Central memory CD4-positive, alpha-beta T cell (primary cell): ENCODE measurements at places on chromosomes 2 and 18.
A peak's percentile ranks its signal among the peaks of the same experiment; 100 is the strongest.

DNA sequence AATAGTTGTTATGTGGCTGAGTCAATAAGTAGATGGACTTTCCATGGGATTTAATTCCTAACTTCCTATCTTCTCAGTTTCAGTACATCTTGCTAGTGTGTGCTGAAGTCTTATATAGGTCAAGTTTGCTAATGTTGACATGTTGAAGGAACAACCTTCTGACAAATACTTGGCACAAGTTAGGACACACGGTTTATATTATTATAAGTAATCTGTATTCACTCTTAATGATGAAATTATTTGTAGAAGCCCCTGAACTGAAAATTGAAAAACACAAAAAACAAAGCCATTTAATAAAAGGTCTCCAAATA is 19.2 kb downstream of the ARL5A start:
- no peak for DNase-seq

DNA sequence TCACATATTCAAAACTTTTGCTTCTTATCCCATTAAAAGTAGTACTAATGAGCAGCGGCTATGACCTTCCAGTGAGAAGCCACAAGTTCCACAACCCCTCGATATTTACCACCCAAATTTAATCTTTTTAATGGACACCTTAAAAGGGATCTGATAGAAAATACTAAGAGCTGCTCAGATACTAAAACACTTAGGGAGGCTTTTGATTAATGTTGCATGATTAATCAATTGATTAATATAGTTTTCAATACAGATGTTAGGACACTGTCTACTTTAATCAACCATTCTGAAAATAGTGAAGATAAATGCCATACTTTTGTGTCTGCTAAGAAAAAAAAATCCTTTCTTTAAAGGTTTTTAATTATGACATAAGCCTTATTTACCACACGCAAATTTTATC is 1312.8 kb upstream of the ACVR2A start:
- DNase-seq: no peak

DNA sequence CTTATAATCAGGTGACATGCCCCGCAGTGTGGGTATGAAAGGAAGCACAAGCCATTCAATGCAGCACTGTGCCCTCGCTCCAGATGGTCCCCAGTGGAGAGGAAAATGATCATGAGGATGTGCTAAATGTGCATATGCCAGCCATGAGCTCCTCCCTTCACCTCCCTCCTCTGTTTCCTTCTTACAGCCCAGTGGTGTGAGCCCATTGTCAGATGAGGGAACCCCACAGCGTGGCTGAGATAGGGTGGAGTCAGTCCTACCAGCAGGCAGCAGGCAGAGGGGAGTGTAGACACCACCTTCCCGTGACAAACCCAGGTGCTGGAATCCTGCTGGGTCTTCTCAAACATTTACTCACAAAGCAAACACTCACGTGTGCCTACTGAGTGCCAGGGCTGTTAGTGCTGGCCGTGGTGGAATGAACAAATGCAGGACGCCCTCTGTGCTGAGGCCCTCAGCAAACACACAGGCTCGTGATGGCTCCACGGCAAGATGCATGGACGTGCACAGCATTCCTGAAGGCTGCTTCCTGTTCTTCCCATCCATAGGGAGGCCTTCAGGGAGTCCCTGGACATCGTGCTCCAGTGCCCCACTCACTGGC is 181.7 kb upstream of the TPO start:
- DNase-seq: no peak

DNA sequence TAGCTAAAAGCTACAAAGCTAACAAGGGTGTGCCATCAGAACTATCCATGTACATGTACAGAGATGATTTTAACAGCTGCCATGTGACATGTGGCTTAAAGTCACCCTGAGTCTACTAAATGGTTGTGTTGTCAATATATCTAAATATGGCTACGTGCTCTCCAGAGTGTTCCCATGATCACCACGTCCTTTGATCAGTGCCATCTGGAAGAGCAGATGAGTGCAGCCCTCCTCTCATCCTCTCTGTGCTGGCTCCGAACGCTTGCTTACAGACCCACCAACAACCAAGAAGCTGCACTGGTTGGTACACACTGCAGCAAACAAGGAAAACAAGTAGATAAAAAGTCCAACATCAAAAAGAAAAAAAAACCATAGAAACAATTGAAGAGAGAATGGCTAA is 88.6 kb upstream of the NARS1 start:
- DNase-seq: no peak

GRCh38 chr2:120831086-120831485 is 95.4 kb downstream of the GLI2 start:
- DNase-seq: no peak

DNA sequence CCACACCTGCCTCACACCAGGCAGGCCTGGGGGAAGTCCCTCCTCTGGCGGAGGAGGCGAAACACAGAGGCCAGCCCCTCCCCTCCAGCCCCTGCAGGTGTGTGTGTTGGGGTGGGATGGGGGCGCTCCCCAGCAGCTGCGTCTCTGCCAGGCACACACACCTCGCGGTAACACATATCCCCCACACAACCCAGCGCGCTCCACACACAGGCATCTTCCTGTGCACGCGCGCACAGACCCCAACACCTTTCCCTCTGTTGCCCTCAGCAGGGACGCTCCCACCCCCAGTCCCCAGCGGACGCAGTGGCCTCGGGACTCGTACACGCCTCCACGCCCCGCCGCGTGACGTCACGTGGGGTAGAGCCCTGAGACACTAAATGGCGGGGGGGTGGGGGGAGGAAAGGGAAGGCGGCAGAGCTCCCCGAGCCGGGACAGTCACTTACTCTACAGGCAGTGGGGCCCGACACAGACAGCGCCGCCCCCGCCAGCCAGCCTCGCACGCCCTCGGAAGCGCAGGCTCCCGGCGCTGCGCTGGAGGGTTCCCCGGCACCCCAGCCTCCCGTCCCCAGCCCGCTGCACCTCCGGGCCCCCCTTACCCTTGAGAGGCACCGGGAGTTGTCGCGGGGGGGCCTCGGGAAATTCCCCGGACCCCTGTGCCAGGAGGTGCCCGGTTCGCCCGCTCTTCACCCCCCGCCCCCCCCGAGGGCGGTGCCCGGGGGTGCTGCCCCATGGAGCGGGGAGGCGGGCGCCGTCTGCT is at the start of gene WNT10A:
Gene WNT10A (plus strand): TSS at position 751 of the 757 bp plus-strand sequence. CDS start 144 bp downstream, outside the sequence.
- DNase-seq: peak; percentile 87

DNA sequence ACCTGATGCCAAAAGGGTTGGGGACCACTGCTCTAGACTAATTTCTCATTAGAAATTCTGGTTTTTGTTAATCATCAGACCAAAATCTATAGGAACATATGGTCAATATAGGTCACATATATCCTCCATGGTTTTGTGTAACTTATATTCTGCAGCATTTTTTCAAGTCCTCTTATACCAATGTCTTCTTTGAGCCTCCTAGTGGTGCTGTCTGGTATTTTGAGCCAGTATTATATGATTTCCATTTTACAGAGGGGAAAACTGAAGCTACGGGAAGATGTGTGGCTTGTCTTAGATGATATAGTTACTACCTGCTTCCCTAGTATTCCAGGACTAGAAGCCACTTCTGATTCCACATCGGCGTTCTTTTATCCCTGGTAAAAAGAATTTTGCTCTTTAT is 13.8 kb downstream of the MAPK4 start:
- DNase-seq: no peak

DNA sequence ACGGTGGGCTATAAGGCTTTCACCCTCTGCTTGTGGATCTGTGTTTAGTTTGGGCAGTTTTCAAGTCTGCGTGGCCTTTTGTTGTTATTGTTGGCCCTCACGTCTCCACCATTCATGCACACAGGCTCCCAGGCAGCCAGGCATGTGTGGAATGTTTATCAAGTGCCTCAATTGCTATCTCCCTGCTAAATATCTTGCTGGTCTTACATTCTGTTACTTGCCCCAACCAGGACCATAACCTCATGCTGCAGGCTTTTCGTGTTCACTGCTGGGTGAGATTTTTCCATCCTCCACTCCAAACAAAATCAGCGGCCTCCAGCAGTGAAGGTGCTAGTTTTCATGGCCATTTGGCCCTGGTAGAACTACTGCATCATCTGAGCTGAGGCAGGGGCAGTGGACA is 63.0 kb upstream of the DSC1 start:
- DNase-seq: no peak

GRCh38 chr2:43495727-43496126 is 100.1 kb downstream of the THADA start:
- DNase-seq: no peak

DNA sequence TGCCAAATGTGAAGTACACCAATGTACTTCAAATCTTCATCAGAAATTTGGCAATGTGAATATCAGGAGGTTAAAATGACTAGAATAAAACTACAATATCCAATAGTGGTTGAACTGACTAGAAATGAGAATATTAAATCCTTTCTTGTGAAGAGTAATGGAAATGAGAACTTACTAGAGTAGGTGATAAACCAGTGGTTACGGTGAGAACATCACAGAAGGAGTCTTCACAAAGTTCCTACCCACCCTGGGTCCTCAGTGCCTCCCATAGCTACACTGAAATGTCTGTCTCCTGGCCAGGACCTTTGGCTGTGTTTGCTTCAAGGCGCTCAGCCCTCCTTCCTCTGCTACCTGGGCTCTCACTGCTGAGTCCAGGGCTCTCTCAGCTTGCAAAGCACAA is 289.7 kb downstream of the STK39 start:
- DNase-seq: no peak

DNA sequence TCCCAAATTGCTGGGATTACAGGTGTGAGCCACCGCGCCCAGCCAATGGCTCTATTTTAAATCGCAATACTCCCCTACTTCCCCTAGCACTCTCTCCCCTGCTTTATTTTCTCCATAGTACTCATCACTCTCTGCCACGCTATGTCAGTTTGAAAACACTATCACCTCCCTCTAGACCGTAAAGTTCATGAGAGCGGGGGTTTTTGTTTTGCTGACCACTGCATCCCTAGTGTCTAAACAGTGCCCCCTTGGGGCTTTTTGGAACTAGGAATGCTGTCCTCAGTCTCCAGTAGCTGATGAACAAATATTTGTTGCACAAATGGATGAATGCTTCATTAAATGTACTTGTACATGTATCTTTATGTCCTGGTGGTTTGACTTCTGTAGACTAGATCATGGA is 44.1 kb downstream of the ATOH8 start:
- DNase-seq: no peak

- no peak for DNase-seq
These were observed 111.3 kb upstream of the SLC14A2 start for GRCh38 chr18:45503990-45504389.

- DNase-seq: no peak
These were observed 228.7 kb downstream of the IKZF2 start for GRCh38 chr2:212922701-212923100.

DNA sequence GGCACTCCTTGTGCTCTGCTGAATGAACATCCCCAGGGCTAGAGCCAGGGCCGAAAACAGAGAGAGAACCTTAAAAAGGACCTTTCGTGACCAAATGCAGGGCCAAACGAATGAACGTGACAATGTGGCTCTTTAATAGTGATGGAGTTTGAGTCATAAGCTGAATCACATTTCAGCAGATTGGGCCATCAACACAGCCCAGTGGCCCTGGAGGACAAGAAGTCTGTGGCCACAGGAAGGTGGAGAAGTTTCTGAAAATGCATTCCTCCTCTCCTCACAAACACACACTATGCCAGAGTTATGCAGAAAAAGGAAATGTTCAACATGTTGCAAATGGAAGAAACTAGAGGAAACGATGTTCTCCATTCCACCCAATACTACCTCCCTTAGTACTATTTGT is 415.8 kb downstream of the HRH4 start:
- DNase-seq: no peak

- DNase-seq: no peak
These were observed 632.4 kb downstream of the NYAP2 start for GRCh38 chr2:226031647-226032501.

GRCh38 chr18:10928772-10929373 is 220.5 kb downstream of the PIEZO2 start:
- DNase-seq: no peak

GRCh38 chr2:78070693-78071092 is 548.5 kb upstream of the LRRTM4 start:
- no peak for DNase-seq

DNA sequence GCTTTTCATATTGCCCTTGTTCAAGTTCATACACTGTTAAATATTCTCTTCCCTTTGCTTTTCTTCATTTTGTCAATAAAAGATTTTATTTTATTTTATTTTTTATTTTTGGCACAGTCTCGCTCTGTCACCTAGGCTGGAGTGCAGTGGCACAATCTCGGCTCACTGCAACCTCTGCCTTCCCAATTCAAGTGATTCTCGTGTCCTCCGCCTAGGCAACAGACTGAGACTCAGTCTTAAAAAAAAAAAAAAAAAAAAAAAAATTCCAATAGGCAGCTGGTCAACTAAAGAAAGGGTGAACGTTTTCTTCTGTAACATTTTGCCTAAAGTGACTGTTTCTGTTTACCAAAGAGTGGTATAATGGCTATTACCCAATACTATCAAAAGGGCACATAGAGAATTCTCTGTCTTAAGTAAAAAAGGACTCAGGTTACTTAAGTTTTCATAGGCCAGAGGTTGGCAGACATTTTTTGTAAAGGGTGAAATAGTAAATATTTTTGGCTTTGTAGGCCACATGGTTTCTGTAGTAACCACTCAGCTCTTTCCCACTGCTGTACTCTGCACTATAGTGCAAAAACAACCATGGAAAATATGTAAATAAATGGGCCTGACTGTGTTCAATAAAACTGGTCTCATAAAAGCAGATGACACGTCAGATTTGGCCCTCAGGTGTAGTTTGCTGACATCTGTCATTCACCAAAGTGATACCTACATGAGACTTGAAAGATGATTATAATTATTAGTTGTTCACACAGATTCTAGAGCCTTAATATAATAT is 113.4 kb downstream of the MIB1 start:
- DNase-seq: no peak

DNA sequence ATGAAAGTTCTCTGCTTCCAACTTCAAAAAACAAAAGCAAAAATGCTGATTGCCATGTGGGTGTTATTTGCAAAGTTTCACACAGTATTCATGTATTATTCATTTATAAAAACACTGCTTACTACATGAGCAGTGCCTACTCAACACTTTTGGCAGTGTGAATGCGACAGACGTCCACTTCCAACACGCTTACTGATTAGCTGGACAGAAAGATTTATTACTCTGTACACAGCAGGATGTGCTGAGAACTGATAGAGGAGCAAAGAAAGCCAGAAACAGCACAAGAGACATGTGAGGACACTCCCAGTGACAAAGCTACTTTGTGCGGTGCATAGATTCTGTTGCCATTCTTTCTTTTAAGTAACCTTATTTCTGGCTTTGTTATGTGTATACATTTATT is 258.8 kb downstream of the DLGAP1 start:
- no peak for DNase-seq

DNA sequence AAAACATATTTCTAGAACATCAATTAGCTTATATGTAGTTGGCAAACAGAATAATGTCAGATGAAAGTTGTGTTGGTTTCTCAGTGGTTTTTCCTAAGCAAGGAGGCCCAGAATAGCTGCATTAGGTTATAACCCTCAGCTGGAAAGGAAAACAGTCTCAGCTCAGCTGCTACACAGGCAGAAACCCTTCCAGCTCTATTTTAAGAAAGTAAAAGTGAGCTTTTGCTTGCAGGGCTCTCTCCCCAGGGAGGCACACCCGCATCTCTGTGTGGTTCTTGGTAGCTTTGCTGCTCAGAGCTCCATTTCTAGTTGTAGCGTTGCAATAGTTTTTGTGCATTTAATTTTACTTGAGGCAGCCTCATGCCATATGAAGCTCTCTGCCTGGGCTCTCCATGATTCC is 54.6 kb downstream of the PIKFYVE start:
- no peak for DNase-seq
